ENCODE measurements at places on chromosomes 12 and 14.
A peak's percentile ranks its signal among the peaks of the same experiment; 100 is the strongest.

- no peak for DNase-seq
Measured at GRCh38 chr14:72692696-72693095, 201.2 kb downstream of the DPF3 start.

GRCh38 chr14:24241829-24242443 is 487 bp downstream of the TINF2 start:
- peak; percentile 63 for DNase-seq

GRCh38 chr12:27958675-27959074 is 13.9 kb downstream of the PTHLH start:
- DNase-seq: no peak

GRCh38 chr12:3202096-3202495 is 124.9 kb downstream of the TSPAN9 start:
- DNase-seq: no peak

GRCh38 chr12:115172521-115172920 is 488.5 kb upstream of the TBX3 start:
- peak; percentile 81 for DNase-seq

DNA sequence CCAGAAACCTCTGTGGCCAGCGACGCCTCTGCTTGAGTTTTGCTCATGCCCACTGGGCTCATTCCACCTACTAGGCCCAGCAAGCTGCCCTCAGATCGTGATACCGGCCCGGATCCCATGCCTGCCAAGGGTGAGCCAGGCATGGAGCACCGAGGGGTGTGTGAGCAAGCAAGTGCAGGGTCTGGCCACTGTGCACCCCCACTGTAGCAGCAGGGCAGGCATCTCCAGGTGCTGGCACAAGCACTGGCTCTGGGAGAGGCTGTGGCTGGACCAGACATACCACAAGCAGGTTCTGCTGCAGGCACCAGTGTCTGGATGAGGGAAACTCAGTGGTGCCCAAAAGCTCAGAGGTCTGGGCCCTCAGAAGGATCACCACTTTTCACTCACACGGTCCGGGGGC is 20.6 kb downstream of the FAM186A start:
- no peak for DNase-seq

- DNase-seq: no peak
Measured at GRCh38 chr14:36028218-36028617, 148.3 kb downstream of the PTCSC3 start.

Measured in AG09309 (cell line).